ENCODE measurements at places on chromosomes 2 and 18.

DNA sequence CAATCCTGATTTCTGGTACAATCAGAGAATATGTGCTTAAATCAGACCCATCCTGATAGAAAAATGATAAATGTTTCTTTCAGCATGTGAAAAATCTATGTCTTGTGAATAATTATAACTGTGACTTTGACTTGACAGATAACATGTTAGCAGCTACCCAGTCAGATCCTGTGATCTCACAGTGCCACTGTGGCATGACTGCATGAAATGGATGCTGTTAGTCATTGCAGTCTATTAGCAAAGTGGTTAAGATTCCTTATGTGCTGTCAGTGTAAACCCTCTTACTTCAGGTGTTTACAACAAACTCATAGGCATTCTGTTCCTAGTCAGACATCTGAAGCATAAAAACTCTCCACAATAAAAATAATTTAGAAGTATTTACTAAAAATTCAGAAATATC is 244.6 kb upstream of the RND3 start:
- DNase-seq, result no peak

DNA sequence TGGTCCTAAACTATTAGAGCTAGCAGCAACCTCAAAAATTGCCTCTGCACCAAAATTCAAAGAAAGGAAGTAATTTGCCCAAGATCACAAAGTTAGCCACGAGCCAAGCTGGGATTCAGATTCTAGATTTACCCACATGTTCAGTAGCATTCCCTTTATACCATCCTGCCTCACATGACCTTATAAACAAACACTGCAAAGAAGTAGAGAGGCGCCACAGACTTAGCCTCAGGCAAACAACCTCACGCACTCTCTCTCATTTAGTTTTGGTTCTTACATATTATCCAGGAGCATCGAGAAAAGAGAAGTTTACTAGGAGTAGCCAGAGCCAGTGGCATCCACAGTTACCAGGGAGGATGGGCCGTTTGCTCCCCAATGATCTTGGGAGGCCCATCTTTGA is 226.6 kb downstream of the OSR1 start:
- DNase-seq, result no peak

DNA sequence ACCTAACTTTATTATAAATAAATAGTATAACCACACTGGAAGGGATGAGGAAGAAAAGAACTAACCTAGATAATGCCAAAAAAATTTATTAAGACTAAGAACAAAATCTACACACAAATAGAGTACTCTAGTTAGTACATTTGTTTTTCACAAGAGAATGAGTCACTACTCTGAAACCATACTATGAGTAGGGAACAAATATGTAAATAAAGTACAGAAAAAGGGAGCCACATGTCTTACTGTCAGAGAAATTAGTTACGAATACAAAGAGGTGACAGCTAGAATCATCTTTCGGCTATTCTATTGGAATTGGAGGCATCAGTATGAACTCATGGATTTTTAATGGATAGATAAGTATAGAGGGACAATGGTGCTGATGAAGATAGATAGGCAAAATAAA is 150.5 kb downstream of the COPS8 start:
- DNase-seq, result no peak

- DNase-seq, result no peak
These were observed 49.7 kb downstream of the HPCAL1 start for GRCh38 chr2:10352361-10352760.

Data from inflammatory macrophage treated with lipopolysaccharide for 4 hours (primary cell).